Karpas-422 (cell line): ENCODE measurements at places on chromosomes 12 and 14. TPM values are rescaled to one million over a fixed set of nuclear protein-coding genes. Genes with fewer than 3 reads are reported as not detected.

DNA sequence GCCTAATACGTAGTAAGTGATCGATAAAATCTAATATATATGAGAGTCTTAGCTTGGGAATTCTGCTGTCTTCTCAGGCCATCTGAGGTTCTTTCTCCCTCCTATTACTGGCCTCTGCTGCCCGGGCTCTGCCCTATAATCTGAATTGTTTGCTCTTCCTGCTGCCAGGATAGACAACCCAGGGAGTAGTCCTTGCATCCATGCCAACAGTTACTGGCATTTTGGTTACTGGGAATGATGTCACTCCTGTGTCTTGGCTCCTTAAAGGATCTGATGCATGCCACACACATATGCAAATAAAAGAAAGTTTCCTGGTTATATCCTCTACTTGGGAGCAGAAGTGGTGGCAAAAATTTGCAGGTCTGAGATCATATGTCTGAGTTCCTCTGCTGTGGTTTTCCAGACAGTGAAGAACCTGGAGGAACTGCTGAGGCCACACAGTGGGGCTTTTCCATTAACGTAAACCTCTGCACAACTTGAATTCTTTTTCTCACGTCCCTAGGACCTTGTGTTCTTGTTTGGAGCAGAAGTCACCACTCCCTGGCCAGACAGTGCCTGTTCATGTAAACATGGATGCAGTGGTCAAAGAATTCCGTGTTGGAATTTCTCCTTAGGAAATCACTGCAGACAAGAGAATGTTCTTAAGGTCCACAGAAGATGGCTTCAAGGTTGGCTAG, 320.6 kb upstream of the TBX3 start:
- H3K27ac ChIP-seq: no peak overlapping the region
- H3K36me3 ChIP-seq: no peaks in the 10 kb centered on the region
- no peaks in the 10 kb centered on the region for H3K27me3 ChIP-seq

DNA sequence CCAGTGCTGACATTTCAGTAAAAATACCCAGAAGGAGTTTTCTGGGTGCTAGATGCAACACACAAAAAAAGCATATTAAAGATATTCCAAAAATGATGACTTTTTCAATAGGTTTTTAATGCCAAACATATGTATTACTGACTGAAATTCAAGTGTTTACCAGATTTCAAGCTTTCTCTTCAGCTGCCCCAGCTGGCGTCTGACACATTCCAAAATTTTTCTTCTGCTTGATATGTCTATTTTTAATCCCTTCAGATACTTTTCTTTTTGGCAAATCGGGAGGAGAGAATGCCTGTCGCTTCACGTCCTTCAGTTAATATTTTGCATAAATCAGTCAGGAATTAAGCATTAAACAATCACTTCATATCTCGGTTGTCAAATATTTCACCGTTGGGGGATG, 7.1 kb upstream of the CCDC60 start:
- H3K36me3 ChIP-seq: no peaks in the 10 kb centered on the region
- H3K4me3 ChIP-seq: no peak overlapping the region
- no peaks in the 10 kb centered on the region for H3K4me1 ChIP-seq
- no peaks in the 10 kb centered on the region for H3K27me3 ChIP-seq
- no peak for DNase-seq

DNA sequence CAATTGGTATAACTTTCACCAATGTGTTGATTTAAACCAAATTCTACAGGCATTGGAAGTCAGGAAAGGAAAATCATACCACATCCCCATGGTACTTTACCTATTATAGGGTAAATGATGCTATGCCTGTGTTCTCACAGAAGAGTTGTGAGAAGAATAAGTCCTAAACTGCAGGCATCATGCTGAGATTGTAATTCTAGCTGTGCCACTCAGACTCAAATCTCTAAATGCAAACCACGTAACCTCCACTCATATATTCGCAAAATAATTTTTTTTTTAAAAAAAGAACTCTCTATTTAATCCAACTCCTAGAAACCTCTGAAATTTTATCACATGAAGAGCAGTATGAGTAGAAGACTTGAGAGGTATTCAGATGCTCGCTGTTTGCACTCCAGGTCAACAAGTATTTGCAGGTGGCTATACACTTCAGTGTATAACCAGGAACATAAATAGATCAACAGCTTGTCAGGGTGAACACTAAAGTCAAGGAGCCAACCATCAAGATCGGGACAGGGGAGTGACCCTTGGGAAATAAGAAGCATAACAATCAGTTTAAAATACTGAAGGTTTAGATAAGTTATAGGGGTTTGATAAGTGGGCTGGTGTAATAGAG, 110.1 kb downstream of the SLC25A21 start:
- H3K4me1 ChIP-seq: no peaks in the 10 kb centered on the region
- no peak overlapping the region for H3K4me3 ChIP-seq
- no peaks in the 10 kb centered on the region for H3K36me3 ChIP-seq
- 0 out of 2 replicates have a peak, but pooled peaks cover 4% of the 10 kb centered on the region for H3K27me3 ChIP-seq
- DNase-seq: no peak

Gene CLEC14A
- not detected in 2 replicates for total RNA-seq
